Inflammatory macrophage treated with lipopolysaccharide for 1 hour (primary cell): ENCODE measurements at places on chromosomes 7 and 10.

DNA sequence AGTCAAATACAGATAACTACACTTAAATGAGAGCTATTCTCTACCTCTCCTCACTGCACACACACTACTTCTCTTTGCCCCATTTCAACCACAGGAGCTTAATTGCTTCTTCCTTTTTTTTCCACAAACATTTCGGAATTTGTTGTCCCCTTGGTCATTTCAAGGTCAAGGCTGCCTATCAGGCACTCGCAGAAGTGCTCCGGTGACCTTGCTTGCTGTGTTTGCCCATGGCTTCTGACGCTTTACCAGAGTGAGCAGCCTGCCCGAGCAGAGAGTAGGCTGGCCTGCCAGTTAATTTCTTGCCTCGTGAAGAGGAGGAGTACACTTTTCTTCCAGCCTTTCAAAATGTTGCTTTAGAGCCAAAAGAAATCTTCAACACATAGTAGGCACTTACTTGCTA lies 297.1 kb upstream of the LRGUK start:
- no peak for DNase-seq

DNA sequence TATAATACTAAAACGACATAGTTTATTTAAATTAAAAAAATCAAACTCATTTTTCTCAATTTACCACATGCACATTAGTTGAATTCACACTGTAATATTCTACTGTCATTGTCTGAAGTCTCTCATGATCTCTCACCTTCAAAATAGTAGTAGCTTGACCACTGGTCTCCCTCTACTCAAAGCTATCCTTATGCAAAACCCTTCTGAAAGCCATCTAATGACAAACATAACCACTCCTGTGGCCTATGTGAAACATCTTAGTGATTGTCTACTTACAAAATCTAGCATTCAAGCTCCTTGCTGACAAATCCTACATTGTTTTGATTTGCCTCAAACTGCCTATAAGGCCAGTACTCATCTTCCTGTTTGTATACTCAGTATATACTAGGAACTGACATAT lies 606.0 kb upstream of the GHITM start:
- no peak for DNase-seq

DNA sequence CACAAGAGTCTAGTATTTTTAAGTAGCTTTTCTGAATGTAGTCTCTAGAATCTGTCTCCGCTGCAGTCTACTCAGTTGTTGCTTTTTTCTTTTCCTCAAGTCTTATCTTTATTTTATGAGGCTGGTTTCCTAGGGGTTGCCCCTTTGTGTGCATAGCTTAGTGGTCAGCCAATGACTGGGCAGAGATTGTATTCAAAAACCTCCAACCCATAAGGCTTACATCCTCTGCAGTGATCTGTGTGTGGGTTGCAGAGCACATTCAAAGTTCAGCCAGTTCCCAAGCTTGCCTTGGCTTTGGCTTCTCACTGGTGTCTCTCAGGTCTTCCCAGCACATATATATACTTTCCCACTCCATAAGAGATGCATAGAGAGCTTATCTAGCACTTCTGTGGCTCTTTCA lies 160.0 kb upstream of the TCF7L2 start:
- DNase-seq, result no peak

- no peak for DNase-seq
These were observed 621.1 kb upstream of the CELF2 start for GRCh38 chr10:10396601-10397000.

DNA sequence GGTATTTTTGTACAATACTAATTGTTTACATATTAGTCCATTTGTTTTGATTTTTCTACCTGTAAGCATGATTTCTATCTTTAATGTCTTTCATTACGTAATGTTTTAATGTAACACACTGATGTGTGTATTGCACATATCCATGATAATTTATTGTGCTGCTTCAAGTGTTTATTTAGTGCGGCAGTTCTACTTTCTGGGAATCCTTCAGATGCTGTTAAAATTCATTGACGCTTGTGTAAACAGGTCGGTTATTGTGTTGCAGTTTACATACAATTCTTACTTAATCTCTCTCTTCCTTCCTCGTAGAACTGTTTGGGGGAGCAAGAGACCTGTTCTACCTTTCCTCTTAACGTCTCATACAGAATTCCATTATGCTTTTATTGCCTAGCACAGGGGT lies 6.9 kb downstream of the TMEM60 start:
- no peak for DNase-seq

DNA sequence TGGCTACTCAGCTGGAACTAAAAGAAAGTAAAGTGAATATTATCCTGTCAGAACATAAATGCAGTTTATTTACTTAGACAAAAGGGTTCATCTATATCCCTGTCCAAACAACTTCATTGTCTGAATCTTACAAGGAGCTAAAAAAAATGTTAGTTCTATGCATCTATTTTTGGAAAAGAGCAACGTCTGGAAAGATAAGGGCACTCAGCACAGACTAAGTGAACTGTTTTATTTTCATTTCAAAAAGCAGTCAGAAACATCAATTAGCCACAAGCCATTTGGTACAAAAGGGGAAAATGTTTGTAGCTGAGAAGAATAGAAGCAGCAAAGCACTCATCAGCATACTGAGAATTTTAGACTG lies 245.5 kb downstream of the FOXP2 start:
- no peak for DNase-seq

DNA sequence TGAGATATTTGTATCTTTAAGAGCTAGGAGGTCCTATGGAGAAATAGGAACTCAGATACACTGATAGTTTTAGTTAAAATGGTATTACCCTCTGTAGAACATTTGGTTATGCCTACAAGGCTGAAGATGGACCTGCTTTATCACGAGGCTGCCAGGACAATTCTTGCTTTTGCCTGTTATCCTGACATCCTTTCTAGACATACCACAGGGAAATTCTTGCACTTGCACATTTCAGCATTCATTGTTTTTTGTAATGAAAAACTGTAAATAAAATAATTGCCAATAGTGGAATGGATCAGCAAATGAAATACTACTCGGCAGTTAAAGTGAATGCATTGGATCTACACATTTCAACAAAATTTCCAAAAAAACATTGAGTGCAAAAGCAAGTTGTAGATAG lies 9.7 kb downstream of the COL28A1 start:
- no peak for DNase-seq

- DNase-seq, result no peak
These were observed 63.1 kb downstream of the MICALL2 start for GRCh38 chr7:1396195-1396594.
